ENCODE measurements at places on chromosomes 16 and 17.

GRCh38 chr17:55617441-55617840, 105.2 kb downstream of the TMEM100 start:
- DNase-seq: no peak

GRCh38 chr17:72497915-72498314, 377.1 kb downstream of the SOX9 start:
- no peak for DNase-seq

DNA sequence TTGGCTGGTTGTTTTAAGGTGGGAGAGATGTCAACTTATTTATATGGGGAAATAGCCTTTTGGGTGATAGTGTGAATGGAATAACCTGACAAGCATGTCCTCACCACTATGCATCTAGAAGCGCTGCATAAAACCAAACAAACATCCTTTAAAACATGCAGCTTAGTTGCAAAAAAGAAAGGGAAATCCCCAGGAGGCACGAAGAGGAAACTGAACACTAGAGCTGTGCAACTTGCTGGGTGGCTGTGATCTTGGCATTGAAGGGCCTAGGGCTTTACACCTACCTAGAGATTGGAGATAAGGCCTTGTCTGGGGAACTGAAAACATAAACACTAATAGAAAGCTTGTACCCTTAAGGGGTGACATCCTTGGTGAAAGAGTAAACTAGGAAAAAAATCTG, 7.3 kb downstream of the C16orf54 start:
- no peak for DNase-seq

DNA sequence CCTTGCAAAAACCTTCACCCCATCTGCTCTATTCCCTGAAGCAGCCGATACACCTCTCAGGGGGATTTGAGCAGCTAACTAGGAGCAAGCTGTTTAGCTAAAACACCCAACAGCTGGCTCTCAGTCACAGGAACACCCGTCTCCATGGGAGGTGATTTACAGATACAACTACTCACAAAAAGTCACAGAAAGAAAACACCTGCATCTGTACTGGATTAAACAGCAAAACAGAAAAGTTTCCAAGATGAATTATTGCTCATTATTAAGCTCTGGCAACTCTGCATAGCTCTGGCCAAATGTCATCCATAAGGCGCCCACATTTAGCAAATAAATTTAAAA, 22.3 kb downstream of the GJC1 start:
- DNase-seq: no peak

DNA sequence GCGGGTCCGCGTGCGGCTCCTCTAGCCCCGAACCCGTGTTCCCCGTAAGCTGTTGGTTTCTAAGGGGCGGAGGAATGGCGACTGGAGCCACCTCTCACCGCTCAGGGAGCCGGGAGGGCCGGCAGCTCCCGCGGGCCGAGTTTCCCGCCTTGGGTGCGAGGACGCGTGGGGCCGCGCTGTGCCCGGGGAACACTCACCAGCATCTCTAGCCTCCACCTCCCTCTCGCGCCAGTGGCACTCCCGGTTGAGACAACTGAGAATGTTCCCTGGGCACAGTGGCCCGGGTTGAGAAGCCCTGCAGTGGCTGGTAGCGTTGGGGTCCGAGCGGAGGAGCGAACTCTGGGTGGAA, 560 bp downstream of the TELO2 start:
- no peak for DNase-seq

GRCh38 chr17:148757-149156, 11.4 kb downstream of the SCGB1C2 start:
- DNase-seq: peak; percentile 52

DNA sequence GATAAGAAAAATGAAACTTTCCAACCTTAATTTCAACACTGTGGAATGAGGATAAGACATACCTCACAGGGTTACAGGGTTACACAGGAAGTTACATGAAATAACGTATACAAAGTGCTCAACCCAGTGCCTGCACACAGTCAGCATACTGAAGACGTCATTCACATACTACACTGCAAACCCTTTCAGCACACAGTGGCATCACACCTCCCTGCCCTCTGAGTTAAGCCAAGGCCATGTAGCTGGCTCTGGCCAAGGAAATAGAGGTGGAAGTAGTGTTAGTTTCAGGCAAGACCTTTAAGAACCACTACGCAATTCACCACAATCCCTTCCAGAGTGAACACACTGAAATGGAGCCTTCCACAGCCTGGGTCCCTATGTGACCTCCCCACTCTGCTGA, 46.6 kb upstream of the GSG1L start:
- no peak for DNase-seq

- no peak for DNase-seq
These were observed 51.5 kb downstream of the HIC1 start for GRCh38 chr17:2106308-2106955.

- DNase-seq: no peak
These were observed 17.4 kb downstream of the CYB5D2 start for GRCh38 chr17:4160294-4160859.

DNA sequence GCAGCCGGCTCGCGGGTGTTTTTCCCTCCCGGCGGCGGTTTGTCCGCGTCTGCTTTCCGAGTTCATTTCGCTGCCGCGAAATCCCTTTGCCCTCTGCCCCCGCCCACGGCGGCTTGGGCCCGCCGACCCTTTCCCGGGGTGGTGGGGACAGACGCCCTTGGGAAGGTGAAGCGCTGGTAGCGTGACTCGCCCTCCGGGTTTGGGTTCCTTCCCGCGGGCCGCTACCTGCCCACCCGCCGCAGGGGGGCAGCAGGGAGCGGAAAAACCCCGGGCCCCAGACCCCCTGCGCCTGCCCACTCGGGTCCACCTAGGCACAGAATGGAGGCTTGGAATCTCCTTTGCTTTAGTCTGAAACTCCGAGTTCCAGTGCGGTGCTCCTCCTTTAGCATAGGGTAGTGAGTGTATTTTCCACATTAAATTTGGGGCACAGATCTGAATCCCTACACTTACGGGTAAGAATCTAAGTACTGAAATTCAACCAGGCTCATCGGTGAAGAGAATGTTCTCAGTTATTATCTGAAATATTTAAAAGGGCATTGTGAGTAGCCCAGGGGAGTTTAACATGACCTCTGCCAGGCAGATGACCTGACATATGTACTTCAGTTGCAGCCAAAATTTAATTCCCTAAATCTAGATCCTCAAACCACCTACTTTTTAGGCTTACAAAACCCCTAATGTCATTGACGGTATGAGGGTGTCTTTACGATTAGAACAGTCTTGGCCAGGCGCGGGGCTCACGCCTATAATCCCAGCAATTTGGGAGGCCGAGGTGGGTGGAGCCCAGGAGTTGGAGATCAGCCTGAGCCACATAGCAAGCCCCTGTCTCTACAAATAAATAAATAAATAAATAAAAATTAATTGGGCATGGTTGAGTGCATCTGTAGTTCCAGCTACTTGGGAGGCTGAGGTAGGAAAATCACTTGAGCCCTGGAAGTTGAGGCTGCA, 1.0 kb downstream of the NME2 start:
- peak; percentile 83 for DNase-seq

DNA sequence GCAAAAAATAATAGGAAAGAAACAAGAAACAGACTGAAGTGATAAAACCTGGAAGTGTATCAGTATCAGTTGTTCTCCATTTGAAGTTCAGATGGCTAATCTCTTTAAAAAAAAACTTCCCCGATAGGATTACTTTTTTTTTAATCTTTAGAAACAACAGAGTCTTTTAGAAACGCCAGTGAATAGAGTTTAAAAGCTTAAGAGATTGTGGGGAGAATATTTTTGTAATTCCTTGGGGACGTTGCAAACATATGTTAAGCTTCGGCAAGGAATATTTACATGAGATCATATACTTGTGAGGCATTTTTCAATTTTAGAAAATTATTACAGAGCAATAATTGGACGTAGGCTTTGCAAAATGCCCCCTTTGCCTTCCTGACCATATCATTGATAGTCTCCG, 13.2 kb downstream of the MAF start:
- no peak for DNase-seq

DNA sequence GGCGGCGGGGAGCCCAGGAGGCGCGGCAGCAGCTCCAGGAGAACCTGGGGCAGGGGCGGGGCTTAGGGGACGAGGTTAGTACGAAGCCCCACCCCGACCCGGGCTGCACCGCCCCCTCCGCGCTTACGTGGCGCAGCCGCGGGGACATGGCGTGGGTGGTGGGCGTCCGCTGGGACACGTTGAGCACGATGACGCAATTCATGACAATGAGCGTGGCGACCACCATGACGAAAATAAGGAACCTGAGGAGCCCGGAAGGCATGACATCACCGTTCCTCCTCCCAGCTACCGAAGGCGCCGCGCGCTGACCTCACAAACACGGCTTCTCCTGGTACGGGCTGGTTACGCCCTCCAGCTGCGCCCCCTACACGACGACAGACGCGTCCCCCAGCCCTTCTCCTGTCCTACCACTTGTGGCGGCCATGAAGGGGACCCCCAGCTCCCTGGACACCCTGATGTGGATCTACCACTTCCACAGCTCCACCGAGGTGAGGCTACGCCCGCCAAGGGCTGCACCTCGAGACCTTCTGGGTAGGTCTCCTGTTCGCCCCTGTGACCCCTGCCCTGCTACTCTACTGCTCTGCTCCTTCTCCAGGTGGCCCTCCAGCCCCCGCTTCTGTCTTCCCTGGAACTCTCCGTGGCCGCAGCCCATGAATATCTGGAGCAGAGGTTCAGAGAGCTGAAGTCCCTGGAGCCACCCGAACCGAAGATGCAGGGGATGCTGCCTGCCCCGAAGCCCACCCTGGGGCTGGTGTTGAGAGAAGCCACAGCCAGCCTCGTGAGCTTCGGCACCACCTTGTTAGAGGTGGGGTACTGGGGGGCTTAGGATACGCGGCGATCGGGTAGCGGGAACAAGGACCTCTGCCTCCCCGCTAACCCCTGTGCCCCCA, at the start of gene C17orf107:
Gene C17orf107 (plus strand): TSS at position 196 of the 890 bp plus-strand sequence. CDS start 227 bp downstream, at position 423.
- DNase-seq: peak; percentile 95
